ENCODE measurements at places on chromosomes 1 and 21. TPM values are rescaled to one million over a fixed set of nuclear protein-coding genes. Genes with fewer than 3 reads are reported as not detected.

Gene DCST2
- 0.80 TPM for total RNA-seq

Gene UTS2
- total RNA-seq, result not detected

Gene PRDX6
- 148 TPM for total RNA-seq

Gene HCN3
- 4.8 TPM for total RNA-seq

Gene C1orf87
- not detected for total RNA-seq

Gene VAV3
- 1.9 TPM for total RNA-seq

Gene WDR77
- 52.6 TPM for total RNA-seq

Gene CFAP74
- not detected for total RNA-seq

Gene PRKAA2
- not detected for total RNA-seq

Gene MSH4
- total RNA-seq, result 0.60 TPM

Gene SERINC2
- total RNA-seq, result 0.27 TPM

Gene EPHA8
- total RNA-seq, result not detected

DNA sequence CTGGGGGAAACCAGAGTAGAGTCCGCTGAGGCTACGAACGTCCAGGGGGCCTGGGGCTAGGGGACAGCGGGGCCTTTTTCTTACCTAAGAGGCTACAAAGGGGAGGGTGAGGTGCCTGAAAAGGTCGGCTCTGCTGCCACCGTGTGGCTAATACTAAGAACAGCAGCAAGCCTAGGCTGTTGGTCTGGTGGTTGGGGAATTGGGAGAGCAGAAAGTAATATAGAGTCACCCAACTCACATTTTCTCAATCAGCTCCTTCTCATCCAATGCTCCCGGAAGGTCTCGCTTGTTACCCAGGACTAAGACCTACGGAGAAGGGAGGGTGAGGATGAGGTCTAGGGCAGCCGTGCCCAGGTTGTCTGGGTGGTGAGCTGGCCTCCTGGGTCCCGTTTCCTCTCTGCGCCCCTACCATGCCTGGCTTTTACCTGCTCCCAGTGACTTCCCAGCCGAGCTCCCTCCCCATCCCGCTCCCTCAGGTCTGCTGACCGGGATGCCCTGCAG, 9.3 kb downstream of the ARL8A start:
- DNase-seq, result peak; percentile 38

- peak; percentile 73 for DNase-seq
Observed at GRCh38 chr1:115098979-115099692, 9.8 kb upstream of the TSPAN2 start.

- no peak for DNase-seq
Observed at GRCh38 chr1:246801241-246802020, 77.2 kb downstream of the SCCPDH start.

GRCh38 chr1:236543065-236543669, 19.4 kb downstream of the LGALS8 start:
- DNase-seq, result no peak

GRCh38 chr21:45632637-45633251, 10.8 kb upstream of the PCBP3 start:
- DNase-seq, result no peak

GRCh38 chr1:230170622-230171021, 103.6 kb downstream of the GALNT2 start:
- DNase-seq, result no peak

DNA sequence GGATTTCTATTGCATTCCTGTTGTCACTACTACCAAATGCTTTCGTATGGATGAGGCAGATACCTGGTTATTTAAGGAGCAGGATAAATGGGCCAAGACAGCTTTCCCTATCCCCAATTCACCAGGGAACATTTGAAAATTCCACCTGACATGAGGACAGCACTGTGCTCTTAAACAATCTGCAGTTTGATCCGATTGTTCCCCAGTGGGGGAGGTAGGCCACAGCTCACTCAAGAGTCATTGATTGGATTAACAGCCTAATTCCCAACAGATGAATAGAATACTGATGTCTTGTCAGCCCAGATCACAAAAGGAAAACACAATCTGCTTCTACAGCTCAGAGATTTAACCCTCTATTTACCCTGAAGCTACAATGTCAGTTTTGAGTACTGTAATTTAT, 123.9 kb downstream of the LHX4 start:
- DNase-seq, result no peak

DNA sequence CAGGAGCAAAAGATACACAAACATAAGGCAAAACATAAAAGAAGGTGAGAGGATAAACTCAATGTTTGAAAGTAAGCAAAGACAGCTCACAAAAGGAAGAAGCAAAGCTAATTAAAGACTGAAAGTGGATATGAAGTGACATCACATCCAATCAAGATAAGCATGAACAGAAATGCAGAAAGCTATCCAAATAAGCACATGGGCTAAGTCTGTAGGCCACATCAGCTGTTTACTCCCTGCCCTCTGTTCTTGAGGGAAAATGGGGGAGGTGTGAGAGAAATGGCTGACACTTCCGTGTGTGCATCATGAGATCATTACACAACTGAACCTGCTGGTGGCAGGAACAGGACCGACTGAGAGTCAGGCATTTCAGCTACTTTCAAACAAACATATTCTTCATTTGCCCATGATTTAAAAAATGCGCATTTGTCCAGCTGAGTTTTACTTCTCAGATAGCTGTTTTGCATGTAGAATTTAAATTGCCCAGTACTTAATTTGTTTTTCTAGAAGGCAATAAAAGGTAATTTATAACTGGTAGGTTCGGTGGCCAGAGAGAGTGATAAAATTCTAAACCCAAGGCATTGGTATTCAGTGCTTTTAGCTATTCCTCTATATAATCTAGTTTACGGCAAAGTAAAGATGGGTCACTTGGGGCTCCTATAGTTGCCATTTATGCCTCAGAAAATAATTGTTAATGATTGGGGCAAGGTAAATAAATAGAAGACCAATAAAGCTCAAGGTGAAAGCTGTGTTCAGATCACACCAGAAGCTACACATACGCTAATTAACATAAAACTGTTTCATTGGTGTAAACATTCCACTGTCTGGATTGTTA, 27.2 kb upstream of the MAN1A2 start:
- no peak for DNase-seq

GRCh38 chr1:156103521-156103947, 11.0 kb upstream of the LMNA start:
- DNase-seq, result no peak

DNA sequence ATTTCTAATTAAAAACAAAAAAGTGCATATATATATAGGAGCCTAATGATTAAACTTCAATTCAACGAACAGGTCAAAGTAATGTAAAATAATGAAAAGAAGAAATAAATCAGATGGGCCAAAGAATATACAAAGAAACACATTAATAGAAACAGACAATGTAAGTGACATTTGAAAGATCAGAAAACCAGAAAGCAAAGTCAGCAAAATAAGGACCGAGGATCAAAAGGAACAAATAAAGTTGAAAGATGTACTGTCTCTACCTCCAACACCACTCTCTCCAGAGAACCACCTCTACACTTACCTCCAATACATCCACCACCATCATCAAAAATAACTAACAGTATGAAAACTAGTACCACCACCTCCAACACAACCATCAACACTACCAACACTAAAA, 1226.3 kb upstream of the NCAM2 start:
- no peak for DNase-seq

GRCh38 chr1:172404121-172404520, 16.4 kb upstream of the C1orf105 start:
- no peak for DNase-seq

- no peak for DNase-seq
Observed at GRCh38 chr1:150150133-150151021, 661 bp downstream of the PLEKHO1 start.

DNA sequence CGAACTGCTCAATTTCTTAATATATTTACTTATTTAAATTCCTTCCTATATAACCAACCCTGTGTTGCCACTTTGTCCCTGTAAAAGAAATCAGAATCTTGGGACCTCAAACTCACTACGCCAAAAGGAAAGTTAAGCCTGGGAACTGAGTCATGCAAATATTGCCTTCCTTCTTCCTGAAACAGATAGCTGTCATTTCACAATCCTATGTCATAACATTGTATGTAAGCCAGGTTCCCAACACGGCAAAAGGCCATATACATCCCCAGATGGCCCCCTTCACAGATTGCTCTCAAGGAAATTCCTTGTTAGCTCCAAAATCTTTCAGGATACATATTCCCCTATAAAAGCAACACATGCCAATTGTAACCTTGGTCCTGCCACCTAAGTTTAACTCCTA, 39.7 kb downstream of the C21orf91 start:
- DNase-seq, result no peak

GRCh38 chr21:17081193-17081592, 431.6 kb upstream of the CXADR start:
- DNase-seq, result no peak

DNA sequence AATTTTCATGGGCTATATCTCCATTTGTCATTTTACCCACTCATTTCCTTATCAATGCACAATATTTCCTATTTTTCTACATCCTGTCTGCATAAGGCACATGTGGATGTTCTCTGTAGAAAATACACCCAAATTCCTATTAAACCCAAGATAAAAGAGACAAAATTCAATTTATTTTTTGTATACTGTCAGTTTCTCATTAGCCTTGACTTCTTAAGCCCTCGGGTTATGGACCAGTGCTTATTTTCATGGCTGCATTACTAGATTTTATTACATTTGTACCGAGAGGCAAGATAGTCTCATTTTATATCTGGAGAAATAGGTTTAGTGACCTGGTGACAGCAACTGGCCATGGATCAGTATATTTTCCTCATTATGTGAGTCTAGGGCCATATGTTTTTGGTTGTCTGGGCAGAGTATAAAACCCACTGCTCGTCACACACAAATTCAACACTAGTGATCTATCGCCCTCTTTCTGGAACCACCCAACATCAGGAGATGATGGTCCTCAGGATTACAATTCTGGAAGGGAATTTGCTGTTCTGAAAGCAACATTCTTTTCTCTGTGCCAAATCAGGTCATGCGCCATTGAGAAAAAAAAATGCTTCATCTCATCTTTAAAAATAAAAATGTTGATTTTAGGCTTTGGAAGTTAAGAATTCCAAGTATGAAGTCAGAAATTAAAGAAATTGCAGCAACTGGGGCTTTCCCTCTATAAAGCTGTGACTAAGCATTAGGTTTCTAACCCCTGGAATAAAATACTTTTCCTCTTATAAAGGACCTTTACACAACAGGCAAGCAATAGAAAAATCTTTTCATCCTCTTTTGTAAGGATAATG, 81.4 kb downstream of the ASTN1 start:
- DNase-seq, result no peak

DNA sequence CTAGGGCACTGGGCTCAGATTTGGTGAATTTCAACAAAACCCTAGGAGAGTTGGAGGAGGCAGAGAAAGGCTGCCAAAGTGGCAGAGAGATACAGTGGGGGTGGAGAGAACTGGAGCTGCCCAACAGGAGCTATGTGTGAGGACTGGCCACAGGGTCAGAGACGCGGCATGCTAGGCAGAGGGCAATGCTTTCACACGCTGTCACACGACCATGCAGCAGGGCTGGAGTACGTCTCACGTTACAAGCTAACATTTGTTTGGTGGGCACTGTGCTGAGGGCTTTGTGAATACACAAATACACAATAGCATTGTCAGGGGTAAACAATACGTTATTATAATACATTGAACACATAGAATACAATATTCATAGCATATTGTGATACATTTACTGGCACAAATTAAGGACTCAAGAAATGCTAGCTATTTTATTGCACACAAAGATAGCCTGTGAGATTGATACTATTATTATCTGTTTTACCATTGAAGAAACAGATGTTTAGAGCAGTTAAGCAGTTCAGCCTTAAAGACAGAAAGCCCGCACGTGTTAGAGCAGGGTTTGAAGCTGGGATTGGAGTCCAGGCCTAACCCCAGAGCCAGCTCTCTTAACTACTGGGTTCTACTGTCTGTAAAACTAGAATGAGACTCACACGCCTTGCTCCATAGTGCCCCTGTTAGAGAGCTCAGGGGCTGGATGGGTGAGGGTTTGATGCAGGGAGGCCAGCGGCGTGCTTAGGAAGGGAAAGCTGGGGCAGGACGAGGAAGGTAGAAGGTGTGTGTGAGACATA, 4.5 kb downstream of the RAB7B start:
- DNase-seq, result no peak

GRCh38 chr1:198977909-198978308, 339.1 kb downstream of the PTPRC start:
- no peak for DNase-seq

- no peak for DNase-seq
Observed at GRCh38 chr1:205800981-205801703, 11.9 kb downstream of the SLC41A1 start.

DNA sequence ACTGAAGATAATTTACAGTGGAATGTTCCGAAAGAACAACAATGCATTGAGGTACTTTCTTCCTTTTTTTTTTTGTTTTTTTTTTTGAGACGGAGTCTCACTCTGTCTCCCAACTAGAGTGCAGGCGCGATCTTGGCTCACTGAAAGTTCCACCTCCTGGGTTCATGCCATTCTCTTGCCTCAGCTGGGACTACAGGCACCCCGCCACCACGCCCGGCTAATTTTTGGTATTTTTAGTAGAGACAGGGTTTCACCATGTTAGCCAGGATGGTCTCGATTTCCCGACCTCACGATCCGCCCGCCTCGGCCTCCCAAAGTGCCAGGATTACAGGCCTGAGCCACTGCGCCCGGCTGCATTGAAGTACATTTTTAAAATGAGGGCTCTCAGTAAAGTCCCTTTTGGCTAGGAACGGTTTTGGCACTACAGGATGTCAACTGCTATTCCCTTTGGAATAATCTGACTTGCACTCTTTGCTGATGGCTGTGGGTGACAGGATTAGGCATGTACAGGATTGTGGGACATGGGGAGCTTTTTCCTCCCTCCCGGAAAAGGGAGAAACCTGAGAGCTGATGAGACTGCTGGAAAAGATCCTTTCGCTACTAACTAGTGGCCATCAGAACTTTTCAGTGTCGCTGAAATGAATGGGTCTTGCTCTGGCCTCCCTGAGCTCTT, 56.9 kb upstream of the EDEM3 start:
- DNase-seq, result no peak

GRCh38 chr1:116314305-116314919, 58.6 kb upstream of the ATP1A1 start:
- DNase-seq, result no peak

DNA sequence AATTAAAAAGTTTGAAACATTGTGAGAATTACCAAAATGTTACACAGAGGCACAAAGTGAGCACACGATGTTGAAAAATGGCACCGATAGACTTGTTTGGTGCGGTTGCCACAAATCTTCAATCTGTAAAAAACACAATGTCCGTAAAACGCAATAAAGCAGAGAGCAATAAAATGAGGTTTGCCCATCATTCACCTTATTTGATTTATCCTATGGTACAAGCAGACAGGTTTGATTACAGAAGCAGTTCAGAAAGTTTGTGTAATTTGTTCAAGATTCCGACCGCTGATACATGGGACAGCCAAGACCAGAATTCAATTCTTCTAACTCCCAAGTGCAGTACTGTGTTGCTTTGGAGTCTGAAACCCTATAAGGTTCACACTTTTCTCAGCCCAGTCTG, 318.3 kb upstream of the PROX1 start:
- no peak for DNase-seq

GRCh38 chr1:106526650-106527049, 529.8 kb upstream of the PRMT6 start:
- no peak for DNase-seq

GRCh38 chr1:112296908-112297307, 99.1 kb upstream of the CTTNBP2NL start:
- DNase-seq, result no peak

- DNase-seq, result no peak
Observed at GRCh38 chr1:58561633-58562032, 15.1 kb upstream of the OMA1 start.

GRCh38 chr1:40232444-40232843, 15.3 kb upstream of the TMCO2 start:
- peak; percentile 80 for DNase-seq
